ENCODE measurements at places on chromosomes 3 and 15. TPM values are rescaled to one million over a fixed set of nuclear protein-coding genes. Genes with fewer than 3 reads are reported as not detected.
A peak's percentile ranks its signal among the peaks of the same experiment; 100 is the strongest.

DNA sequence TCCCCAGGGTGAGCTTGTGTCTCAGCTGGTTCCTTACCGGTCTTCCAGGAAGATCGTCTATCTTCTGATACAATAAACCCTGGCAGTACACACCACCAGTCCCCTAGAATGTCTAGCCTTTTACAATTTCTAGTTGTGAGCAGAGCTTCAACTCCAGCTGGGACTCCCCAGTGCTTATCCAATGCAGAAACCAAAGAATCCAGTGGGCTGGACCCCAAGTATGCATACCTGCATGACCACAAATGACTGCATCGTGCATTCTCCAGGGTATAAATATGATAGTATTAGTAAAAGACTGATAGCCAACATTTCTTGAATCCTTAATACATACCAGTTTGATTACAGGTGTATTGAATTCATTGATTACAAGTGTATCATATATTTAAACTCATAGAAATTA lies 176.0 kb downstream of the SATB1 start:
- no peaks in the 10 kb centered on the region for H3K4me1 ChIP-seq
- H3K27me3 ChIP-seq, result no peaks in the 10 kb centered on the region
- no peaks in the 10 kb centered on the region for H3K36me3 ChIP-seq
- H3K27ac ChIP-seq, result no peak overlapping the region
- H3K4me3 ChIP-seq, result no peak overlapping the region
- DNase-seq, result no peak

The MEGF11 gene
- not detected for total RNA-seq

GRCh38 chr3:128287216-128287615 lies 133.9 kb downstream of the EEFSEC start:
- DNase-seq, result no peak
- no peak overlapping the region for H3K27ac ChIP-seq
- no peak overlapping the region for H3K4me3 ChIP-seq
- peaks cover 6% of the 10 kb centered on the region for H3K36me3 ChIP-seq
- H3K4me1 ChIP-seq, result peaks cover 9% of the 10 kb centered on the region

- H3K27me3 ChIP-seq, result peaks cover 6% of the 10 kb centered on the region
- DNase-seq, result no peak
- H3K4me3 ChIP-seq, result peak overlapping the region; percentile 38
- H3K27ac ChIP-seq, result no peak overlapping the region
- H3K4me1 ChIP-seq, result peaks cover 3% of the 10 kb centered on the region
Measured at GRCh38 chr15:88255484-88256278, 858 bp downstream of the NTRK3 start.

DNA sequence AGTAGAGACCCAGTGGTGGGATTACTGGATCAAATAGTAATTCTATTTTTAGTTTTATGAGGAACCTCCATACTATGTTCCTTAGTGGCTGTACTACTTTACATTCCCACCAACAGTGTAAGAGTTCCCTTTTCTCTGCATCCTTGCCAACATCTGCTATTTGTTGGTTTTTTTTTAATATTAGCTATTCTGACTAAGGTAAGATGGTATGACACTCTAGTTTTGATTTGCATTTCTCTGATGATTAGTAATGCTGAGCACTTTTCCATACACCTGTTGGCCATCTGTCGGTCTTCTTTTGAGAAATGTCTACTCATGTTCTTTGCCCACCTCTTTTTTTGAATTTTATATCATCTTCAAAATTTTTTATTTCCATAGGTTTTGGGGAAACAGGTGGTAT lies 34.2 kb upstream of the RAP2B start:
- no peaks in the 10 kb centered on the region for H3K36me3 ChIP-seq
- H3K27ac ChIP-seq, result no peak overlapping the region
- no peak overlapping the region for H3K4me3 ChIP-seq

The CEMIP gene
- 1.3 TPM for total RNA-seq

DNA sequence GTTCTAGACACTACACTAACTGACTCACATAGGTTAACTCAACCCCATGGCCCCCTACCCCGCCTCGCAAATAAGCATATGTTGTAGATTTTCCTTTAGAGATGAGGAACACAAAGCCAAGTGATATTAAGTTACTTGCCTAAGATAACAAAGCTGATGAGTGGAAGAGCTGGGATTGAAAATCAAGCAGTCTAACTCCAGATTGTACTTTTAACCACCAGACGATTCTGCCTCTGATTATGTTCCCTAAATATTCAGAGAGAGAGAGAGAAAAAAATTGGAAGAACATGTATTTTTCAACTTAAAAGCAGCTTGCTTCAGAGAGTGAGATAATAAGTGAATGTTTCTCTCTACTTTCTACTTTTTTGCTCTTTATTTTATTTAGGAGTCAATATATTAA lies 66.9 kb upstream of the THBS1 start:
- no peak overlapping the region for H3K4me3 ChIP-seq
- H3K27ac ChIP-seq, result no peak overlapping the region
- no peak for DNase-seq
- H3K4me1 ChIP-seq, result peaks cover 22% of the 10 kb centered on the region

GRCh38 chr3:141828890-141829289 lies 47.6 kb upstream of the ATP1B3 start:
- H3K27ac ChIP-seq, result no peak overlapping the region
- H3K36me3 ChIP-seq, result no peaks in the 10 kb centered on the region
- H3K27me3 ChIP-seq, result no peaks in the 10 kb centered on the region
- DNase-seq, result peak; percentile 45

DNA sequence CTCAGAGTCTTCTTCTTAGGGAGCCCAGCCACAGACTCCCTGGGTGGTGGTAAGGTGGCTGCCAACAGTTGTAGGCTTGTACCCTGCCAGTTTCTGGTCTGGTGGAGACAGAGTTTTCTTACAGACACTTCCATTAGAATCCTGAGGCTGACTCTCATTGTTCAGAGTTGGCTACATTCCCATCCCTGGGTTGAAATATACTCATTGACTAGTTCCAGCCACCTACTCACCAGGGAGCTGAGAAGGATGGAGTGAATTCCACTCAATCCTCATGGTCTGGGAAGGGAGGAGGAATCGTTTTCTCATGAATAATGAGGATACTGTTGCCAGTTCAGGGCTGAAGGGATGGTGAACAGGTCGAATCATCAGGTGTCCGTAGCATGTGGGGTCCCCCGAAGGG lies 226.5 kb upstream of the PROK2 start:
- no peaks in the 10 kb centered on the region for H3K27me3 ChIP-seq
- H3K4me3 ChIP-seq, result no peak overlapping the region
- no peak overlapping the region for H3K27ac ChIP-seq
- no peaks in the 10 kb centered on the region for H3K4me1 ChIP-seq
- DNase-seq, result no peak

- no peak for DNase-seq
- H3K27ac ChIP-seq, result no peak overlapping the region
- H3K4me1 ChIP-seq, result peaks cover 3% of the 10 kb centered on the region
- H3K27me3 ChIP-seq, result no peaks in the 10 kb centered on the region
Measured at GRCh38 chr3:112474796-112475195, 24.5 kb downstream of the BTLA start.

- no peak for DNase-seq
- no peak overlapping the region for H3K4me3 ChIP-seq
- H3K27ac ChIP-seq, result no peak overlapping the region
- H3K36me3 ChIP-seq, result peaks cover 43% of the 10 kb centered on the region
- H3K4me1 ChIP-seq, result no peaks in the 10 kb centered on the region
- no peaks in the 10 kb centered on the region for H3K27me3 ChIP-seq
Measured at GRCh38 chr15:34355241-34355640, 11.8 kb downstream of the LPCAT4 start.

The SYNPR gene
- not detected for total RNA-seq

- no peaks in the 10 kb centered on the region for H3K36me3 ChIP-seq
- H3K4me3 ChIP-seq, result no peak overlapping the region
- H3K27me3 ChIP-seq, result no peaks in the 10 kb centered on the region
- H3K27ac ChIP-seq, result no peak overlapping the region
- no peak for DNase-seq
Measured at GRCh38 chr3:115208066-115208750, 61.1 kb upstream of the ZBTB20 start.

DNA sequence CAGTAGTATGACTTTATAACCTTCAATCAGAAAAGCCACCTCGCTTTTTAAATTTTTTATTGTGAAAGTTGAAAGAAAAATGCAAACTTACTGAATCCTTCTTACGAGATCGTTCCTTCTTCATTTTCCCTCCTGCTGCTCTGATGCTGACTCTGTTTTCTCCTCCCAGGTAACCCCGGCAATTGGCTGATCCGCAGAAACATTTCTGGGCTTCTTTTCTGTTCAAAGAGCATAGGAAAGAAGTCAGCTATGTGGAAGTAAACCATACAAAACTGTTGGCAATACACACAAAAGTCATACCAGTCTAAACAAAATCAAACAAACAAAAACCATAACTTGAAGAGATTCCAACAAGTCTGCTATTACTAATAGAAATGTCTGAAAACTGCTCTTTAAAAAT lies 66.0 kb downstream of the SETD2 start:
- H3K27me3 ChIP-seq, result no peaks in the 10 kb centered on the region
- no peak overlapping the region for H3K27ac ChIP-seq
- H3K4me3 ChIP-seq, result no peak overlapping the region

GRCh38 chr3:40779039-40779438 lies 254.3 kb downstream of the ZNF621 start:
- no peak overlapping the region for H3K4me3 ChIP-seq
- no peak for DNase-seq
- H3K27ac ChIP-seq, result no peak overlapping the region

DNA sequence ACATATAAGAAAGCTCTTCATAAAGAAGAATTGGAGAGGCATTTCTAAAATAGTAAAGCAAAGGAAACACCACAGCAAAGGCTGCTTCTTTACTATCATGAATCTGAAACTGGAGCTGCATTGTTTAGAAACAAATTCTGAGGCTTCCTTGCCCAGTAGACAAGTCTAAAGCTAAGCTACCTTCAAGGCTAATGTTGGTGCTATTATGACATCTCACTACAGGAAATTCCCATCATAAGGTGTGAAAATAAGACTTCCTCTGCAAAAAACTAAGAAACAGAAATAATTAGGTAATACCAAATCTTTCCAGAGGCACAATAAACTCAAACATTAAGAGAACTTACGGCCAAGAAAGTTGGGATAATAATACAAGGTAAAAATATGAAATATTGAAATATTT lies 89.9 kb upstream of the P3H2 start:
- H3K27me3 ChIP-seq, result no peaks in the 10 kb centered on the region
- H3K27ac ChIP-seq, result no peak overlapping the region
- H3K4me3 ChIP-seq, result no peak overlapping the region
- no peak for DNase-seq

The GPR149 gene
- not detected for total RNA-seq

GRCh38 chr3:76958274-76958673 lies 81.6 kb upstream of the ROBO2 start:
- H3K27ac ChIP-seq, result no peak overlapping the region
- DNase-seq, result no peak
- no peaks in the 10 kb centered on the region for H3K36me3 ChIP-seq

DNA sequence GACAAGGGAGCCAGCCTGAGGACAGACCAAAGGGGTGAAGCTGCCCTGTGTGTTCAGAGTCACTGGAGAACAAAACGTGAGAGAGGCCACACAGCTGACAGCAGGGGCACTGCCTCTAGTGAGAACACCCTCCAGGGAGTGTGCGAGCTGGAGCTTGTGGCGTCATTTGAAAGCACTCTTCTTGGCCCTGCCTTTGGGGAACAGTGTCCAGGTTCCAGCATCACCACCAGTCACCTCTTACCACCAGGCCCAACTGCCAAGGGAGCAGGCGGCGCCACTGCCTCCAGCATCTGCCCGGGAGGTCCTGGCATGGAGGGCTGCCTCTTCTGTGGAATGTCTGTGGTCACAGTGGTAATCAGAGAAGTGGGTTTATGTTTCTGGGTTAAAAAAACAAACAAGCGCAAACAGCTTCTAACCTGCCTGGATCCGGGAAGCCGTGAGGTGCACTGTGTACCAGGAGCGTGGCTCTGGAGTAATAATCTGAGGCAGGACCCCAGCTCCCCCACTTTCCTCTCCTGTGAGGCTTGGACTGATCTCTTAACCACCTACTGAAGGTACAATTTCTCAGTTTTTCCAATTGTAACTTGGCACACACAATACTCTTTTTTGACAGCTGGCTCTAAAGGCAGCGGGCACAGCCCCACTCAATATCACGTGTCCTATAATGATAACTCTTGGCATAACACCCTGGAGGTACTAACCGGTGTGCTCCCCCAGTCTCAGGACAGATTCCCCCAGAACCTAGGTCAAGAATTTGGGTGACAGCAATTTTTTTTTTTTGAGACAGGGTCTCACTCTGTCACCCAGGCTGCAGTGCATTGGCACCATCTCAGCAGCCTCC lies 32.2 kb upstream of the CDCP1 start:
- no peaks in the 10 kb centered on the region for H3K36me3 ChIP-seq
- no peak for DNase-seq

DNA sequence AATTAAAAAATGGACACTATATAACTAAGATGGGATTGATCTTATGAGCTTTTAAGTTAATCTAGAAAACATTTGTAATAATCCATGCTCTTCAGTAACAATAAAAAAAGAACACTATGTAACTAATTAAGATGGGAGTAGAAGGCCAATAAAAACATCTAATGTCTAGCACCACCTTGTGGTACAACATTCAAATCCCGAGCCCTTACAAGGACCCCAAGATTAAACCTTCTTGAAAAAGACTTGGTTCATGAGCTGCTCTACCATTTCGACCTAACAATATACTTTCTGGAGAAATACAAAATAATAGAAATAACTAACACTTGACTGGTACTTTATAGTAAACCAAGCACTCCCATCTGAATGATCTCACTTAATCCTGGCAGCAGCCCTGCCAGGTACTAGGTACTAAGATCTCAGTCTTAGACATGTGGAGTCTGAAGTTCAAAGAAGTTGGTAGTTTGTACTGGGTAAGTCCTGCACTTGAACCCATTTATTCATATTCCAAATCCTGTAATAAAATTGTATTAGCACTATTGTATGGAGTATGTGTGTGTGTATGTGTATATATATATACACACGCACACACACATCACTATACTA lies 21.8 kb downstream of the METTL6 start:
- H3K4me1 ChIP-seq, result peaks cover 10% of the 10 kb centered on the region
- no peaks in the 10 kb centered on the region for H3K27me3 ChIP-seq
- DNase-seq, result no peak

The EAF1 gene
- 11.1 TPM for total RNA-seq

The DHFR2 gene
- total RNA-seq, result 1.6 TPM
